Stimulated activated CD8-positive, alpha-beta memory T cell treated with anti-CD3 and anti-CD28 coated beads, Interleukin-4, amount 100 ng/mL, for 1 hour (primary cell): ENCODE measurements at places on chromosomes 7 and 10.

GRCh38 chr10:86391236-86391840, 24.7 kb upstream of the GRID1 start:
- no peak for DNase-seq

DNA sequence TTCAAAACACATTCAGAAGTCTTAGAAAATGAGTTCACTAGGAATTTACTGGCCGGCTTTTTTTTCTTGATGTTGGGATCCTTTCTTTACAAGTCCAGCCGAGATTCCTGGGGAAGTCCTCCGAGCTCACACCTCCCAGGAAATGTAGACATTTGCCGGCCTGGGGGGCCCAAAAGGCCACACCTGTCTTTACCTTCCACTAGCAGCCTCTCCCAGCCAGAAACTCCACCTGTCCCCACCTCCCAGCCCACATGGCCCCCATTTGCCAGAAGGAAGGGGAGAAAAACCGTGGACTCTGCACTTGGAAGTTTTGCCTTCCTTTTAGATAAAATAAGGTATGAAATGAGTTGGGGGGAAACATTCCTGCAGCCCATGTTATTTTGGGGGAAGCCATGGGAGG, 27.6 kb upstream of the EMX2 start:
- DNase-seq = no peak

- DNase-seq = no peak
Measured at GRCh38 chr7:41501006-41501405, 201.9 kb downstream of the INHBA start.

GRCh38 chr10:81704596-81704995, 170.4 kb upstream of the NRG3 start:
- DNase-seq = no peak

- no peak for DNase-seq
Measured at GRCh38 chr7:148060724-148061123, 529.8 kb upstream of the C7orf33 start.

GRCh38 chr7:134476044-134476443, 17.1 kb upstream of the AKR1B1 start:
- no peak for DNase-seq

- DNase-seq = no peak
Measured at GRCh38 chr7:155322530-155322929, 24.9 kb downstream of the INSIG1 start.

GRCh38 chr10:112202561-112203241, 19.1 kb upstream of the GPAM start:
- DNase-seq = no peak

- DNase-seq = no peak
Measured at GRCh38 chr7:33310546-33310945, 181.2 kb downstream of the BBS9 start.

GRCh38 chr7:2884161-2884560, 40.1 kb upstream of the GNA12 start:
- no peak for DNase-seq

DNA sequence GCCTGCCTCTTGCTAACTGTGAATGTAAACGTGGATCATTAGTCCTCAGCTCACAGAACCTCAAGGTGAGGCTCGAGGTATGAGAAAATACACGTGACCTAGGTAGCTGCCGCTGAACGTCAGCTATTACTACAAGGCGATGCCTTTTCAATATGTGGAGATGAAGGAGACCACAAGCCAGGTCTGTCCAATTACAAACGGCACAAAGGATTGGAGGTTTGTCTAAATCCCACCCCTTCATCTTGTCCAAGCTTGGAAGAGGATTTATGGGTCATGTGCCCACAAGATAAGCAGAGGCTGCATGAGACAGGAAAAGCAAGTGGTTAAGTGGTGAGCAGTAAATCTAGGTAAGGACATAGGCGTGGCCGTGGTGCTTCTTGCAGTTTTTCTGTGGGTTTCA, 3.4 kb downstream of the H2BK1 start:
- no peak for DNase-seq

GRCh38 chr7:4500812-4501211, 181.3 kb upstream of the FOXK1 start:
- DNase-seq = no peak

- DNase-seq = no peak
Measured at GRCh38 chr10:49070701-49071100, 44.6 kb downstream of the VSTM4 start.

DNA sequence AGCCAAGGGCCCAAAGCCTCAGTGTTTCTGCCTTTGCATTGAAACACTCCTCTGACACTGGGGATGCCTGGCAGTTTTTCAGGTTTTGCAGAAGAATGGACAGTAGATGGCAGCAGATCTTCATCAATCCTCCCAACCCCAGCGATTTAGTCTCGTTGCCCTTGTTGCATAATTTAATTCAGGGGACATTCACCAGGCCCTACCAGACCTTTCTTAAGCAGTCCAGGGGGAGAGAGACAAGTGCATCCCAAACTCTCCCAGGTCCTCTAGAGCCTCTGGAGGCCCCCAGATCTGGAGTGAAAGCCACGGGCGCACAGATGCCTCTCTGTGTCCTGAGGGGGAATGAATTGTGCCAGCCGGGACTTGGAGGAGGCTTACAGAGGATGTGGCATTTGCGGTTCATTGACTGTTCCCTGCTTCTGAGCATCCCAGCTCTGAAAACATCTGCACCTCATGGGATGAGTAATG, 29.6 kb downstream of the MINDY4 start:
- no peak for DNase-seq

GRCh38 chr10:51139176-51139575, 64.9 kb downstream of the PRKG1 start:
- DNase-seq = no peak

DNA sequence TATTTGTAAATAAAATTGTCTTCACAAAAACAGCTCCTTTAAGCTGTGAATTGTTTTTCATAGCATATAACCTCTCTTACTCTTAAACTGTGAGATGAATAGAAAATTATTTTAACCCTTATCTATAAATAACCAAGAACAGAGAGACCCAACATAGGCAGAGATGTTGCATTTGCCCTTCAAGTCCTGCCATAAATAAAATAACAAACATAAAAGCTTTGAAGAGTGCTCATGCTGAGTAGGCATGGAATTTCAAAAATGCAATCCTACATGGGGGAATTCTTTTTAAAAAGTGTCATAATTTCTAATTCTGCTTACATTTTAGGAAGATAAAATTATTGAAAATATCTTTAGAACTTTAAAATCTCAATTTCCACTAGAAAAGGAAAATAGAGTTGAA, 124.1 kb upstream of the FERD3L start:
- DNase-seq = no peak

- no peak for DNase-seq
Measured at GRCh38 chr10:92436611-92437010, 137.3 kb downstream of the IDE start.

DNA sequence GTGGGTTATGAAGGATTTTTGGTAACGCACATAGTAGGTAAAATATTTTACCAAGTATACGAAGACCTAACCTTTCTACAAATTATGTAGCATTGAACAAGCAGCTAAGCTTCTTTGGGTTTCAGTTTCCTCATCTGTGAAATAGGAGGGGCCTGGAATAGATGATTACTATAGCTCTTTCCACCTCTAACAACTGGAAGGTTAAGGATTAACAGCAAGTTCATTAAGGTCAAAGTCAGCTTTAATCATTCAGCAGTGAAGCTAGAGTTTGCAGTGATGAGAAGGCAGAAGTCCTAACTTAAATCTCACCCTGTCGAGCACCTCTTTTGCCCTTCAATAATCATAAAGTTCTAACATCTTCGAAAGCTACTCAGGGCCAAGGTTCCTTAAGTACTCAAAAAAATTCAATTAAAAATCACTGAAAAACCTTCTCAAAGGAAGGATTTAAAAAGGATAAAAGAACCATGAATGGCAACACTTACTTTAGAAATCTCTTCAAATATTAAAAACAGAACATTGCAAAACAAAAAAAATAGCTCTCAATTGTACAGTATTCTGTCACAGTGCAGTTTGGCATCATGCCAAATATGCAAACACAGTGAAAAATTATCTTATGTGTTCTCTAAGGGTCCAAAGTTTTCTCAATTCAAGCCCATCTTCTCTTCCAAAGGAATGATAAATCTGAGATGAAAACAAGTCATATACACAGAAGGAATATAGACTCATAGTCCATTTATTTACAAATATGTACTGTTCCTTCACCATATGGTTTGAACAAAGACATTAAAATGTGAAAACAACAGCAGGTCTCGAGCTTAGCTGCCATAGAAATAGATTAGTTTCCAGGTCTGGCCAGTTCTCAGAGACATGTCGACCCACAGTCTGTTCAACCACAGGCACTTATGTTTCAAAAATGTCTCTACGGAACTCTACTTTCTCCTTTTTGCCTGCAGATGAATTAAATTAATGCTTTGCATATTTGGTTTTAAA, 152.0 kb upstream of the SLC13A1 start:
- DNase-seq = no peak

DNA sequence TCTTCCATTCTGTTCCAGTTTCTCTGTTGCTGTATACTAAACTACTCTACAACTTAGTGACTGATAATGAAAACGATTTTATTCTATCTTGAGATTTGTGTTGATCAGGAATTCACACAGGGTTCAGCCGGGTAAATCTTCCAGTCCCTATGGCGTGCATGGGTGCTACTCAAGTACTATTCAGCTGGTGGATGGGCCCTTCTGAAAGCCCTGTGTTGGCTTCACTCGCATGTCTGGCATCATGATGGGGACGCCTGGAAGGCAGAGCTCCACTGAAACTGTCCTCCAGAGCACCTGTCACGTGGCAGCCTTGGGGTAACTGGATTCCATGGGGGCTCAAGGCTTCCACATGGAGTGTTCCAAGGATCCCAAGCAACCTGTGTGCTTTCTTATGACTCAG, 86.0 kb upstream of the ZMIZ1 start:
- no peak for DNase-seq

GRCh38 chr7:121436136-121436535, 40.0 kb upstream of the FAM3C start:
- no peak for DNase-seq

- DNase-seq = no peak
Measured at GRCh38 chr7:27689150-27689549, 26.5 kb upstream of the HIBADH start.

GRCh38 chr10:72502581-72502980, 123.3 kb downstream of the MICU1 start:
- DNase-seq = no peak

DNA sequence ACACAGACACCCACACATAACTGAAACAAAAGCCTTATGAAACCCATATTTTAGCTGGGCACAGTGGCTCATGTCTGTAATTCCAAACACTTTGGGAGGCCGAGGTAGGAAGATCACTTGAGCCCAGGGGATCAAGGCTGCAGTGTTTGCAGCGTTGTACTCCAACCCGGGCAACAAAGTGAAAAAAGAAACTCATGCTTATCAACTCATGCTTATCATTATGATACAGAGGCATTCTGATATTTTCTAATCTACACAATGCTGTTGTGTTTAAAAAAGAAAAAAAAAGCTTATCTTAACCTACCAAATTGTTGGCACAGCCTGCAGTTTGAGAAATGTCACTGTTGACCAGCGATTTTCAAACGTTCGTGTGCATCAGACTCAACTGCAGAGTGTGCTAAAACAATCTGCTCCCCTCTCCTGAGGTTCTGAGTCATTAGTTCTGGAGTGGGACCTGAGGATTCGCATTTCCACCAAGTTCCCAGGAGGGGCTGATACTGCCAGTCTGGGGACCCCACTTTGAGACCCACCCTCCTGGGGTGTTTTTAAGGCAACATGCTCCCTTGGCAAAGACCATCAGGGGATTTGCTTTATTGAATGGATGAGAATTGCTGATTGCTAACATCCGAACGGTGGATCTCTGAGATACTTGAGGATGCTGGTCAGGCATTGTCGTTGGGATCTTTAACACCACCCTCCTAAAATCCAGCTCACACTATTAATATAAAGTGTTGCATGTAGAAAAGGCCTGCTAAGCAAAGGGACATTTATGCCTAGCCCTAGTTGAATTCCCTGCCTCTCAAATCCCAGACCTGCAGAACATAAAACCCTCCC, 16.2 kb downstream of the CHST3 start:
- no peak for DNase-seq

GRCh38 chr10:31702005-31702404, 226.6 kb downstream of the ARHGAP12 start:
- no peak for DNase-seq

DNA sequence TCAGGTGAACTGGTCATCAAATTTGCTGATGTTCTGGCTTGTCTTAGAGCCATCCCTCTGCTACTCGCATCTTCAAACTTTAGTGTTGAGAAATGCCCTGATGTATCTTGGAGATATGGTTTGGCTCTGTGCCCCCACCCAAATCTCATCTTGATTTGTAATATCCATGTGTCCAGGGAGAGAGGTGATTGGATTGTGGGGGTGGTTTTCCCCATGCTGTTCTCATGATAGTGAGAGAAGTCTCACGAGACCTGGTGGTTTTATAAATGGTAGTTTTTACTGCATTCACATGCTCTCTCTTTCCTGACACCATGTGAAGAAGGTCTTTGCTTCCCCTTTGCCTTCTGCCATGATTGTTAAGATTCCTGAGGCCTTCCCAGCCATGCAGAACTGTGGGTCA, 74.0 kb upstream of the AFAP1L2 start:
- no peak for DNase-seq

- no peak for DNase-seq
Measured at GRCh38 chr7:83648464-83649241, at the start of gene SEMA3E. Gene SEMA3E, minus strand, starts transcription at chr7:83649139.

DNA sequence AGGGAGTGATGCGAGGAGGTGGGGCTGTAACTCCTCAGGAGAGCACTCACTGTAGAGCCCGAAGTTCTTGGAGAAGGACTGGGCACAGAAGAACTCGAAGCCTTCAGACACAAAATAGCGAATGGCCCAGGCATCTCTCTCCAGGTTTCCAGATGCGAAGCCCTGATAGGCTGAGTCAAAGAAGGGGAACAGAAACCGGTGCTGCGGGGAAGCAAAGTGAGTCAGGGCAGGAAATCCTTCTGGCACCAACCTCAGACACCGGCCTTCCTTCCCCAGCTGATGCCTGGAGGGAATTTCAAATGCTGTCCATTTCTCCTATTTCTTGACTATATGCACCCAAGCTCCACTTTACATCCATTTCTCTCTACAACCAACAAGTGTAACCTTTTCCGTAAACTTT, 26.8 kb downstream of the GOT1 start:
- no peak for DNase-seq
